Hepatic stellate cell (primary cell): ENCODE measurements at places on chromosomes 13 and 19.

- no peak for DNase-seq
Measured at GRCh38 chr13:80685942-80686341, 345.0 kb upstream of the SPRY2 start.

DNA sequence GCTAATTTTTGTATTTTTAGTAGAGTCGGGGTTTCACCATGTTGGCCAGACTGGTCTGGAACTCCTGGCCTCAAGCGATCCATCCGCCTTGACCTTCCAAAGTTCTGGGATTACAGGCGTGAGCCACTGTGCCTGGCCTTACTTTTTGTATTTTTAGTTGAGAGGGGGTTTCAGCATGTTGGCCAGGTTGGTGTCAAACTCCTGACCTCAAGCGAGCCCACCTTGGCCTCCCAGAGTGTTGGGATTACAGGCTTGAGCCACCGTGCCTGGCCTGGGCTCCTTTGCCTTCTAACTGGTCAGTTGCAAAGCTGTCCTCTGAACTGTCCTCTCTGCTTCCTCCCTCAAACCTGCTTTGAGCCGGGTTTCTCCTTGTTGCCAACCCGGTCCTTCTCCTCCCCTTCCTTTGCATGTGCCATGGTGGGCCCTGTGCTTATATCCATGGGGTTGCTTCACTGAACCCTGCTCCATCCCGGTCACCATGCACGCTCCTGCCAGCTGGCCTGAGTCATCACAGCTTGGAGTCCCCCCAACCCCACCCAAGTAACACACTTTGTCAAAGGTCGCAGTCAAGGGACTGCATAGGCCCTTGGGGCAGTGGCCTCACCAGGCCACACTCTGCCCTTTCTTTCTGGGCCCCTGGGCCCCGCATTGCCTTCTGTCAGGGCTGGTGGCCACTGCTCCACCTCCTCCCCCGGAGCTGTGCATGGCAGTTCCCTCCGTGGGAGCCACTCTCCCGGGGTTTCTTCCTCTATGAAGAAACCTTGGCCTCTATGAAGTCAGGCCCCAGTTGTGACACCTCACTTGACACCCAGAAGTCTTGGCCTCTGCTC, 21.2 kb downstream of the WTIP start:
- DNase-seq: peak; percentile 15

- no peak for DNase-seq
Measured at GRCh38 chr19:46431824-46432223, 3.1 kb upstream of the PNMA8C start.

- DNase-seq: peak; percentile 39
Measured at GRCh38 chr13:80469853-80470381, 129.0 kb upstream of the SPRY2 start.

DNA sequence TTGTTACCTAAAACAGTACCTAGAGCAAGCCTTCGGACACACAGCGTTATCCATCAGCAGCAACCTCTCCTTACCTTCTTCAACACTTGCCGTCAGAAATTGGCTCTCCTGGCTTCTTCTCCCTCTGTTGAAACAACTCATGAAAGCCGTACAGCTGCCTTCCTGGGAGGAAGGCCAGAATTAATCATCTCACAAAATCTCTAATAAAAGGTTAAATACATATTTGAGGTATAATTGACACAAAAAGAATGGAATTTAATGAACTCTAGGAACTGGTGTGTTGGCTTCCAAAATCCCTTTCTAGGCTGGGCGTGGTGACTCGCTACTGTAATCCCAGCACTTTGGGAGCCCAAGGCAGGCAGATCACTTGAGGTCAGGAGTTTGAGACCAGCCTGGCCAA, 37.3 kb upstream of the GTF2F2 start:
- peak; percentile 8 for DNase-seq

- DNase-seq: no peak
Measured at GRCh38 chr13:42614436-42615035, 40.6 kb downstream of the TNFSF11 start.

DNA sequence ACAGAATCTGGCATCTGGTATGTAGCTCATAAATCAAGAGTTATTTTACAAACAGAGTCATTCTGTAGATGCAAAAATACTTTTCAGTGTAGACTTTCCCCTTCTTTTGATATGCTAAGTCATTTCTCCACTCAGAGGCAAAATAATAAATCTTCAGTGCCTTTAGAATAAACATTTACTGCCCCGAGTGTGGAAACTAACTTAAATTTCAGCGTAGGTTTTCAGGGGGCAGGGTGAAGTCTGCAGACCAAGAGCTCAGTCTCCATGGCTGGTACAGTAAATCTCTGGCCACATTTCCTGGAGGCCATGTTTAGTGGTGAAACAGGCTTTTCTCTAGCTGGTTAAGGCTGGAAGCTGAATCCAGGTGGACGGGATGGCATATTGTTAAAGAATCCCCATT, 13.1 kb upstream of the ADPRHL1 start:
- DNase-seq: no peak

DNA sequence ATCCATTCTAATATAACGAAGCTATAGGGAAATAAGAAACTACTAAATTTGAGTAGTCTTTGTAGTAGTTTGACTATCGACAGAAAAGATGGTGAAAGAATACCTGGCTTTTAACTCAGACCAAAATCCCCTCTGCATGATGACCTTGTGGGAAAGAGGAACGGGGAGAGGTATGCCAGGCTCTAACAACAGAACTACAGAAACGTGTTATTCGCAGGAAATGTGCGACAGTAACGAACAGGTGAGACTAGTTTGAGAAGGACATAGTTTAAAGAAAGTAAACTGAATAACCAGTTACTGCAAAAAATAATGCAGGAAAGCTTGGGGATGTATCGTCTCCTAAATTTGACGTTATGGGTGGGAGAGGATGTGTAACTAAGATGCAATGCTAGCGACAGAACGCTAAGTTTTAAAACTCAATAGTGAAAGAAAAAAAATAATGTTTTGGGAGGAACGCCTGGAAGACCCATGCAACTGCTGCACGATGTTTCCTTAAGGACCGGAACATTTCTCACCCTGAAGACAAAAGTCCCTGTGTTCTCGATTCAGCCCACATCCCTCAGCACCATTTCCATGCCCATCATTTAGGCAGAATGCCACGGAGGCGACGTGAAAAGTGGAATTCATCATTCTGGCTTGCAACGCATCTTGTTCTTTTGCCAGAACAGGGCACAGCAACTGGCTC, 1.6 kb upstream of the RAP2A start:
- no peak for DNase-seq

DNA sequence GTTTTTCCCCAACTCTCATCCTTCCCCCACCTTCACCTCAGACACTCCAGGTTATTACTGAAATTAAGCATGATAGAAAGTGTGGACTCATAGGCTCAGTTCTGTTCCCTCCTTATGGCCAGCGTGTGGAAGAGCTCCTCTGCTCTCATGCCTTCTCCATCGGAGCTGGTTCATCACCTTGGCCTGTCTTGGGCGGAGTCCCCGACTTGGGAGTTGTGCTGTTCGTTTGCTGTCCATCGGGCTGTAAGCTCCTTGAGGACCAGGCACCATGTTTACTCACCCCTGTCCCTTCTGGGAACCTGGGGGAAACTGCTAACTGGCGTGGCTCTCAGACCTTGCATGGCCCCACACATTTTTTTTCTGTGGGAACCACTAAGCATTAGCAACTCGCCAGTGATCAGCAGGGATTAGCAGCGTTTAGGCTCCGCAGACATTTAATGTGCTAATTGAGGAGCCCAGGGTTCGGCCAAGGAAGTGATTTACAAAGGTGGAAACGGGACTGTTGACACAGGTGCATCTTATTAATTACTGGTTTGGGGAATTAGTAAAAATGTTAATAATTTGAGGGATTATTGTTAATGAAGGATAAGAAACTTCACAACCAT, 123.8 kb downstream of the TM9SF2 start:
- no peak for DNase-seq

- no peak for DNase-seq
Measured at GRCh38 chr13:101433895-101434294, 17.6 kb upstream of the NALCN start.

GRCh38 chr13:79312340-79312855, 93.7 kb downstream of the RBM26 start:
- no peak for DNase-seq

DNA sequence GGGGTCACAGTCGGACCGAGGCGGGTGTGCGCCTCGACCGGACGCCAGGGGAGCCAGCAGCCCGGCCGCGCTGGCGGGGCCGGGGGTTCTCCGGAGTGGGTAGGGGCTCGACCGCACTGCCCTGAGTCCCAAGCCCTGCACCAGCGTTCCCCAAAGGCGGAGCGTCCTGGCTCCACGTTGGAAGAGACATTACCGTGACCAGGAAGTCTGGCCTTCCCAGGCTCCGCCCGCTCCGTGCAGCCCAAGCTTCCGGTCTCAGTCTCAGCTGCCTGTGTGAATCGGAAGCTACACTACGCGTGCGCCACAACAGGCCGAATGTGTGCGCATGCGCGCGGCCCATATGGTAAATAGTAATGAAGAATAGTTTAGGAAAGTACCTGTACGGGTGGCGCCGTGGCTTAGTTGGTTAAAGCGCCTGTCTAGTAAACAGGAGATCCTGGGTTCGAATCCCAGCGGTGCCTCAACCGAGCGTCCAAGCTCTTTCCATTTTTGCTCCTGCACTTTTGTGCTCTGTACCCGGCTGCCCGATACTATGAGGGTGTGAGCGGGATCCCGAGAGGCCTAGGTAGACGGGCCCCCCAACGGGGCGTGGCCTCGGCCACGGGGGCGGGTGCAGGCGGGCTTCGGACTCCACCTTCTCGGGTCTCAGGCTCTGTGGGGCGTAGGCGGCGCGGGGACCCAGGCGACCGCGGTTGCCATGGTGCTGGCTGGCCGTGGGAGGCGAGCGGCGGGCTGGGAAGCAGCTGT, 17.3 kb upstream of the LRP3 start:
- peak; percentile 98 for DNase-seq

DNA sequence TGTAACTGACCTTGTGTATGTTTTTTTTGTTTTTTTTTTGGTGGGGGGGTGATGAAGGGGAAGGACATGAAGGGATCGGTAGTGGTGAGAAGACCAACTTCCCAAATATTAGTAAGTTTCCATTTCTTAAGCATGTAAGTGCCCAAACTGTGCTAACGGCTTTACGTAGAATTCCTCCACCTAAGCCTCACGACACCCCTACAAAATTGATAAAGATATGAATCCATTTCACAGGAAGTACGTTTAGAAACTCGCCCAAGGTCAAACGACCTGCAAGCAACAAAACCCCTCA, 649 bp downstream of the UQCRFS1 start:
- DNase-seq: no peak

DNA sequence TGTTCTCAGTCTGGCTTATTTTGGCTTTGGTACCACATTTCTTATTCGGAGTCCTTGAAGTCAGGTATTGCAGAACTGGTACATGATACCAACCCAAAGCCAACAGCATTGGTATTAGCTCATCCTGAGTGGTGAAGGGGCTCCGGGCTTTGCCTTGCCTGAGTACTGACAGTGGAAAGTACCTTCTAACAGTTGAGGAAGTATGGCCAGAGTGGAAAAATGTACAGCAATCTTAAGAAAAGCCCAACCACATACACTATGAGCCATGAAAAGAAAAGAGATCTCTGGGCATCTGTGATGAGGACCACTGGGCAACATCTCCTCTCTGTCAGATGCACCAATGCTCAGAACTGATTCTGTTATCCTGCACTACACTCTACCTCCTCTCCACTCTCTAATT, 8.3 kb downstream of the LCP1 start:
- no peak for DNase-seq

DNA sequence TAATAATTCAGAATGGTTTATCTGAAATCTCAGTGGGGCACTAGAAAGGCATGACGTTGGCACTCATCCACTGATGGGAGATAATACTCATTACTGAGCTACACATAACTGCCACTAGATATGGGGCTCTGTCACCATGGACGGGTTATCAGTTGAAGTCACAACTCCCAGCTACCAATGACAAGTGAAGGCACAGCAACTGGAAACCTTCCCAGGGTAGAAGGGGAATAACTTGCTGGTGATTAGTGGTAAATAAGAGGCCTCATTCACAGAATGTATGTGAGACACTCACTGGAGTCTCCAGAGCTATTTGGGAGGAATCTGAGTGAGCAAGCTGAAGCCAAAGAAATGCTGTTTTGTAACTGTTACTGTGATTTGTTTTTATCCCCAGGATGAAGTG, 249.6 kb downstream of the ENOX1 start:
- no peak for DNase-seq

DNA sequence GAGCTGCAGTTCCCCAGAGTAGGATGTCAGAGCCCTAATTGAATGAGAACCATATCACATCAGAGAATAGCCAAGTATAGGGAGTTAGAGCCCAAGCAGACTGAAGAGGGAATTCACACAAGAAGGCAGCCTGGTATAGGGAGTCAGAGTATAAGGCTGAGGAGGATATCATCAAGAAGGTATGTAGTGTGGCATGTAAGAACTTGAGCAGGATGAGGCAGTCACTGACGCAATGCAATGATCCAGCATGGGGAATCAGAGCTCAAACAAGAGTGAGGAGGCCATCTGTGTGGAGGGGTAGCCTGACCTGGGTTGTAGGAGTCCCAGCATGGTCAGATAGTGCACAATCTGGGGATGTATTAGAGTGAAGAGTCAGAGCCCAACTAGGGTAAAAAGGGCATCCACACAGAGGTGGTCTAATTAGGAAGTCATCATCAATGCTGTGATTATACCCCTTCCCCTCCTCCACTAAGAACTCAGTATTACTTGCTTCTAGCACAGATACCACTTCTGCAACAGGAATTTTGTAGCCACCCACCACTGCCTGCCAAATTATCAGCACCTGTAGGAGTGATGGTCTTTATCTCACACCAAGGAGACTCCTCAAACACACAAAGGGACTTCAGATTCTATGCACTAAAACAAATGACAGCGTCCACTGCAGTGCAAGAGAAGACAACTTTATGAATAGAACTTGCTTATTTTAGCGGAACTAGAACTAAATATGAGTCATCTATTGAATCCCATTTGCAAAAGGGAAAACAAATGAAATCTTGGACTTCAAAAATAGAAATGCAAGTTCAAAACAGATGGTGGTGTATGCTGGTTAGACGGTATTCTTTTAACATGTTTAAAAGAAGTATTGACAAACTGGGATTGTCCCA, 107.2 kb downstream of the FNDC3A start:
- peak; percentile 34 for DNase-seq

DNA sequence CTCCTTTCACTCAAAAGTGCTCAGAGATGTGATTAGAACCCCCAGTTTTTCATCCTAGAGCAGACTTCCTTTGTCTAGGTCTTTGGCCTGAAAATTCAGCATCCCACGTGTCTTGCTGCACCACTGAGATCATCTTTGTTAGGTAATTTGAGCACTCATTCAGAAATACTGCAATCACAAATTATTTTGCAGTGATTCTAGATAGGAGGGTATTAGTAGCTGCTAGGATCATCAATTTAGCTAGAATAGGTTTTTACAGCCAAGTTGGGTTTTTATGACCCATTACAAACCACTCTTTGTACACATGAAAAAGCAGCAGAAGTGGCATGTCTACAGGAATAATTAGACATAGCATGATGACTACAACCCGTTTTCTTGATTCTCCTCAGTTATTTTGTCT, 219.6 kb downstream of the GPC6 start:
- no peak for DNase-seq

- DNase-seq: no peak
Measured at GRCh38 chr13:74574964-74575728, 440.9 kb upstream of the KLF12 start.

DNA sequence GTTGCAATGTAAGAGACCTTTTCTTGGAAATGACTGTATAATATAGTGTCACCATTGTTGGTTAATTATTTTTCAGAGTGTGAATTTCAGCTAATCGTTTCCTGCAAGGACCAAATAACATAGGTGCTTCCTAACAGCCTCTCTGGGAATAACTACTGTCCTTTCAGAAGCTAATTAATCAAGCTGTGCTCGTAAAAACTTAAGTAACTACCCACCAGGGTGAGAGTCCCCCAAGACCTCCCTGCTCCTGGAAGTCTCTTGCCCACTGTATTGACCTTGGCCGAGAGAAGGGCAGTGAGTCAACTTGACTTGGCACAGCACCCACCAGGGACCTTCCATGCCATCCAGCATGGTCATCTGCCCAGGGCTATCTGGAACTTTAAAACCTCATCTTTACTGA, 50.3 kb downstream of the UQCRFS1 start:
- DNase-seq: no peak
